Ascending aorta (tissue), 2 donors: ENCODE measurements at places on chromosomes 5 and 9. TPM values are rescaled to one million over a fixed set of nuclear protein-coding genes. Genes with fewer than 3 reads are reported as not detected.

The CFAP157 gene
- not detected for total RNA-seq

GRCh38 chr5:592158-592557 is 20.0 kb upstream of the CEP72 start:
- peak; percentile 43 for DNase-seq

GRCh38 chr9:122988920-122989621 is 44.4 kb upstream of the GPR21 start:
- no peak for DNase-seq

The HK3 gene
- total RNA-seq, result 4.4 TPM

DNA sequence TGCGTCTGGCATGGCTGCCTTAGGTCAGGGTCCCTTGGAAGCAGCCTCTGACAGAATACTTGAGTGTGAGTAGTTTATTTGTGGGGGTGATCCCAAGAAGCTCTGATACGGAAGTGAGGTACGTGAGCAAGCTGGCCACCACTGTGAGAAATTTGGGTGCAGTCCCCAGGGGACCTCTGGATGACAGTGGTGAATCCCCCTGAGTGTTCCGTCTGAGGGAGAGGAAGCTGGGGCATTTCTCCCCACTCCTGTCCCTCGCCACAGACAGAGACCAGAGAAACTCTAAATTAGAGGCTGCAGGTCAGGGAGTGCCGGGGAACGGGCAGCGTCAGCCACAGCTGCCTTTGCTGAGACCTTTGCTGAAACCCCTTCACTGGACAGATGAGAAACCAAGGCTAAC is 155.9 kb upstream of the COL5A1 start:
- peak; percentile 37 for DNase-seq

DNA sequence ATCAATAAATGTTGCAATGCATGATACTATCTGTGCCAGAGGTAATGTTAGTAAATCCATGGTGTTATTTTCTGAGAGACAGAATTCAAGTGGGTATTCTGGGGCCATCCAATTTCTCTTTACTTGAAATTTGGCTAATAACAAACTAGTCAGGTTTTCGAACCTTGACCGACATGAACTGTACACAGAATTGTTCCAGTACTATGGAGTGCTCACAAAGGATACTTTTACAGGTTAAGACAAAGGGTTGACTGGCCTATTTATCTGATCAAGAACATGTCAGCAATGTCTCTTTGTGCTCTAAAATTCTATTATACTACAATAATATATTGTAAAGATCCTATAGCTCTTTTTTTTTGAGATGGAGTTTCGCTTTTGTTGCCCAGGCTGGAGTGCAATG is 18.2 kb downstream of the MLANA start:
- DNase-seq, result no peak

The SOHLH1 gene
- not detected for total RNA-seq

GRCh38 chr5:138960145-138960692 is 85.1 kb upstream of the LRRTM2 start:
- DNase-seq, result no peak
